ENCODE measurements at places on chromosomes 13 and 19.

- no peak for DNase-seq
Measured at GRCh38 chr13:98538876-98539275, 38.0 kb downstream of the STK24 start.

DNA sequence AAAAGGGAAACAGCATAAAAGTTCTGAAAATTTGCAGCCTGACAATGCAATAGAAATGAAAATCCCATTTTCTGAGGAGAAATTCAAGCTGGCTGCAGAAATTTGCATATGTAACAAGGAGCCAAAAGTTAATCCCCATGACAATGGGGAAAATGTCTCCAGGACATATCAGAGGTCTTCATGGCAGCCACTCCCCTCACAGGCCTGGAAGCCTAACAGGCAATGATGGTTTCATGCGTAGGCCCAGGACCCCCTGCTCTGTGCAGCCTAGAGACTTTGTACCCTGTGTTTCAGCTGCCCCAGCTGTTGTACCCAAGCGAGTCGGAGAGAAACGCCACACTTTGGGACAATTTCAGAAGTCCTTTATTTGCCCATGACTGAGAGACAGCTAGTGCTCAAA, 701.3 kb upstream of the KLHL1 start:
- DNase-seq = no peak

GRCh38 chr19:55366790-55367189, 3.5 kb downstream of the IL11 start:
- no peak for DNase-seq

- no peak for DNase-seq
Measured at GRCh38 chr13:29782798-29783197, 67.6 kb downstream of the UBL3 start.

DNA sequence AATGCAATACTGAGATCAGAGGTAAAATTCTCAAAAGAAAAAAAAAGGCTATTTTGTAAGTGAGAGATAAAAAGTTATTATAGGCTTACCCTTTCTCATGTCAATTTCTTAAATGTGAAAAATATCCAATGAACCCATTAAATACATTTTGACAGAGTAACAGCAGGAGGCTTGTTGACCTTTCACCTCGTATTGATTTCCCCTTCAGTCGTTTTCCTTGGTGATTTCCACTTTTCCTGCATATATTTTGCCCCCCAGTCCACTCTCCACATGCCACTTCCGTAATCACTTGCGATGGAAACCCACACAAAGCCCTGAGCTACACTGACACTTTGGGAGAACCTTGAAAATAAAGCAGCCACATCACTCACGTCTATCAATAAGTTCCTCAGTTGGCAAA, 248.1 kb upstream of the OBI1 start:
- DNase-seq = no peak

DNA sequence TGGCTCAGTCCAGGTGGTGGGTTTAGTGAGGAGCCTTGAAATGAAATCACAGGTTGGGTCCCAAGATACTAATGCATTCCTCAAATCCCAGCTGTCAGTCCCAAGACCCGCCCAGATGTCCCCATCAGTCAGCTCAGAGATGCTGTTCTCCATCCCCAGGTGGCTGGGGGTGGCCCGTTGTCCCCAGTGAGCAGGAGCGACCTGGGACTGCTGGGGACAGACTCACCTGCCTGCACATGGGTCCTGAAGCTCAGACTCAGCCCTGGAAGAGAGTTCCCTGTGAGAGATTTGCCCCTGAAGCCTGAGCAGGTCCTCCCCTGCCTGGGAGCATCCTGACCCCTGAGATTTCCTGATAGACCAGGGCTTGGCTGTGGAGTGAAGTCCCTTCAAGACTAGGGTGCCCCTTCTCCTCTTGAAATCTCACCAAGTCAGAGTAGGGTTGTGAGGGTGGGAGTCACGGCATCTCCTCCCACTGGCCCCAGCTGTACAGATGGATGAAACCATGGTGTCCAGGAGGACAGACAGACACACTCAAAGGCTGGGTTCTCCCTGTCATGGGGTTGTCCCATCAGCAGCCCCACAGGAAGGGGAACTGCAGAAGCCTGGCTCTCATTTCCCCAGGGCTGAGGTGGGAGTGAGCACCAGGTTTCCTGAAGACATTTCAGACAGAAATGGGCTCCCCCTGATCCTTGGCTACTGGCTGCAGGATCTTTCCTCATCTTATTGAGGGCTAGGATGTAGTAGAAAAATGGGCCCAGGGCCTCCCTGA, 14.4 kb downstream of the LILRA5 start:
- DNase-seq = no peak

DNA sequence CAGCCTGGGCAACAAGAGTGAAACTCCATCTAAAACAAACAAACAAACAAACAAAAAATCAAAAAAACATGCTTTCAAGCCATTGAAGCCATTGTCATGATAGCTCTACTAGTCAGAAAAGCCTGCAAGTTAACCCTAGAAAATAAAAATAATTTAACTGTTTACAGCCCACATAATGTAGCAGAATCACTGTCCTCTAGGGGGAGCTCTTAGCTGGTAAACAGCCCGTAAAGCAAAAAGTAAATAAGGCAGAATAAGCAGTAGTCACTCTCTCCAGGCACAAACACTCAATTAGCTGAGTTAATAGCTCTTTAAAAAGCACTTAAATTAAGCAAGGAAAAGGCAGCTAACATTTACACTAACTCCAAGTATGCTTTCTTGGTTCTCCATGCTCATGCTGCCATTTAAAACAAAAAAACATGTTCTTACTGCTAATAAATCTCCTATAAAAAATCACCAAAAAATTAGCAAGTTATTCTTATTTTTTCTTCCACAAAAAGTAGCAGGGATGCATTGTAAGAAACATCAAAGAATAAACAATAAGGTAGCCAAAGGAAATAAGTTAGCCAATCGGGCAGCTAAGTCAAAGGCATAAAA, 11.3 kb downstream of the LILRB4 start:
- DNase-seq = peak; percentile 0

DNA sequence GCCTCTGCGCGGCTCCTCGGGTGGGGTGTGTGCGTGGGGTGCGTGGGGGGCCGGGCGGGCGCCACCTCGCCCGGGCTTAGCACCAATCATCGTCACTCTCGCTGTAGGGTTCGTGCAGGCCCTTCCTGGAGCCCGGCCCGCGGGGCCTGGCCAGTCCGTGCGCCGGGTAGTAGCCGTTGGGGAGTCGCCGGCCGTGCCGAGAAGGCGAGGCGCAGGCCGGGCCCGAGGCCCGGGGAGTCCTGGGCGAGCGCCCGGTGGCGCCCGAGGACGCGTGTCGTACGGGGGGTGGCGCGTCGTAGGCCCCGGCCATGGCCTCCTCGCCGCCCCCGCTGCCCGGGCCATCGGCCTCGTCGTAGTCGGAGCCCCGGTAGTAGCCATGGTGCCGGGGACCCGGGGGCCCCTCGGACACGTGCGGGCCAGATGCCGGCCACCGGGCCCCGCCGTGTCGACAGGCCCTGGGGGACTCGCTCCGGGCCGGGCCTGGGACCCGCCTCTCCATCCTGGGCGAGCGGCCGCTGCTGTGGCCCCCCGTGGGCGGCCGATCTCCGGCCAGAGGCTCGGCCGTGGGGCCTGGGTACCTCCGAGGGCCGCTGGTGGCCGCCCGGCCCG, 57.1 kb downstream of the IER2 start:
- DNase-seq = no peak

DNA sequence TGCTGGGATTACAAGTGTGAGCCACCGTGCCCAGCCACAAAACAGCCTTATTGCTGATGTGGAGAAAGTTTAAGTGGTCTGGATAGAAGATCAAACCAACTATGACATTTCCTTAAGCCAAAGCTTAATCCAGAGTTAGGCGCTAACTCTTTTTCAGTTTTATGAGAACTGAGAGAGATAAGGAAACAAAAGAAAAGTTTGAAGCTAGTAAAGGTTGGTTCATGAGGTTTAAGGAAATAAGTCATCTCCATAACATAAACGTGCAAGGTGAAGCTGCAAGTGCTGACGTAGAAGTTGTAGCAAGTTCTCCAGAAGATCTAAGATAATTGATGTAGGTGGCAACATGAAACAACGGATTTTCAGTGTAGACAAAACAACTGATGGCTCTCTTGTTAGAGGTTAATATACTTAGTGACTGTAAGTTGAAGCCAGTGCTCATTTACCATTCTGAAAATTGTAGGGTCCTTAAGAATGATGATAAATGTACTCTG, 41.6 kb downstream of the ZMYM2 start:
- no peak for DNase-seq

- peak; percentile 43 for DNase-seq
Measured at GRCh38 chr13:79531542-79532254, 50.7 kb downstream of the NDFIP2 start.

GRCh38 chr19:18007917-18008673, at the start of gene ARRDC2:
Gene ARRDC2, plus strand, starts transcription at chr19:18008170. Its CDS starts 141 bp downstream, at chr19:18008311.
- peak; percentile 76 for DNase-seq

- no peak for DNase-seq
Measured at GRCh38 chr13:105783261-105783660, 752.2 kb downstream of the EFNB2 start.

- DNase-seq = no peak
Measured at GRCh38 chr19:47469363-47469700, 2.4 kb downstream of the SLC8A2 start.

DNA sequence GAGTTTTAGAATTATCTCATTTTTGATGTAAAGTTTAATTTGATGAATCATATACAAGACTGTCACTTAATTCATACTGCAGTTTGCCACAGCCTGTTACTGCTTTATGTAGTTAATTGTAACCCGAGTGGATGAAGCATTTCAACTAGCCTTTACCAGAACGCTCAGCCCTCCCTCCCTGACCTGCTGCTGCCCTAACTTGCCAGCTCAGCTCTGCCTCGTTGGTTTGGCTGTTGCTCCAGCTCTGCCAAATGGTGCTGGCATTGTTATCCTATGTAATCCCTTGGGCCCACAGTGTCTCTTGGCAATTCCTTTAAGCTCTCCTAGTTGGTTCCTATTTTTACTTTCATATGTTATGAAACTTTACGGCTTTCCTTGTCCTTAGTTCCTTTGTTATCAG, 113.3 kb downstream of the LMO7 start:
- no peak for DNase-seq

DNA sequence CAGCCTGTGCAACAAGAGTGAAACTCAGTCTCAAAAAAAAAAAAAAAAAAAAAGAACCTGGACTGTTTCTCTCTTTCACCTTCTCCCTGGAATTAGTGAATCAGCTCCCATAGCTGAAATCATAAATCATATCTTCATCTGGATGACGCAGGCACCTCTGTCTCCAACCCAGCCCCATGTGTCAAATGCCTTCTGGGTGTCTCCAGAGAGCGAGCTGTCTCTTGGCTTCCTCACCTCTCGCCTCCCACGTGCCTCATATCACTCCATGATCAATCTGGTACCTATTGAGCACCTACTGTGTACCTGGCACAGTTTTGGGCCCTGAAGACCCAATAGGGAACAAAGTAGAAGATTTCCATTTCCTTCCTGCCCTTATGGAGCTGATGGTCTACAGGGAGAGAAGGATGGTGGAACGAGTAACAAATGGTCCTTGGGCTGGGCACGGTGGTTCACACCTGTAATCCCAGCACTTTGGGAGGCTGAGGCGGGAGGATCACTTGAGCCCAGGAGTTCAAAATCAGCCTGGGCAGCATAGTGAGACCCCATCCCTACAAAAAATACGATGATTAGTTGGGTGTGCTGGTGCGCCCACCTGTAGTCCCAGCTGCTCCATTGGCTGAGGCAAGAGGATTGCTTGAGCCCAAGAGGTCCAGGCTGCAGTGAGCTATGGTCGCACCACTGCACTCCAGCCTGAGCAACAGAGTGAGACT, 2.5 kb downstream of the HSD11B1L start:
- DNase-seq = no peak

- DNase-seq = no peak
Measured at GRCh38 chr19:7467009-7467989, 21.5 kb downstream of the PEX11G start.

GRCh38 chr19:55958356-55958755, 10.7 kb downstream of the NLRP8 start:
- DNase-seq = peak; percentile 0

GRCh38 chr13:49253310-49253709, 5.6 kb downstream of the CDADC1 start:
- no peak for DNase-seq

DNA sequence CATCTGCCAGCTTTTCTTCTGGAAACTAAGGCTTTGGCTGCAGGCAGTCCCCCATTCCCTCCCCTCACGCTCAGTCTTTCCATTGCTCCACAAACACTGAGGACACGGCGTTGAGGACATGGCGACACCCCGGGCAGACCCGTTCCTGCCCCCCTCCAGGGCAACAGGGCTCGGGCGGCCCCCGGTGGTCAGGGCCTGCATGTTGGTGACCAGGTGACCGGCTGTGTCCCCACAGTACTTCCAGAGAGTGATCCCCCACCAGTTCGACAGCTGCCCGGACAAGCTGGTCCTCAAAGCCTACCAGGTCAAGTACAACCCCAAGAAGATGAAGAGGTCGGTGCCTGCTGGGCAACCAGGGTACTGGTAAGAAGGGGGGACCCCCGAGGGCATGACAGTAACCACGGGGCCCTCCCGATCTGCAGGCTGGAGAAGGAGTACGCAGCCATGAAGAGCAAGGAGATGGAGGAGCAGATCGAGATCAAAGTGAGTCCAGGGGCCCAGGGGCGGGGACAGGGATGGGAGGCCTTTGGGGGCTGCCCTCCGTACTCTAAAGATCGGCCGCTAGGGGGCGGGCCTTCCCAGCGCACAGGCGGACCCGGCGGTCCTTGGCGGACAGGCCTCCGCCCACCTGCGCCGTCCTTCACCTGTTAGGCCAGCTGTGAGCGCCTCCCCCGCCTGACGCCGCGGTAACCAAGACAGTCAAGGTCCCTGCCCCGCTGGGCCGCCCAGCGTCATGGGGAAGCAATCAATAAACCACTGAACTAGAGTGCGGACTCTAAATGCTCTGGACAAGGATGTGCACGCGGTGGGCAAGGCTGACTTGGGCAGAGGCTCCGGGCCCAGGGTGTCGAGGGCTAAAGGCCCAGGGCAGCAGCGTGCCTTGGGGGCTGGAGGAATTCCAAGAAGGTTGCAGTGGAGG, 21.1 kb downstream of the PRR36 start:
- peak; percentile 61 for DNase-seq

- DNase-seq = no peak
Measured at GRCh38 chr13:36753176-36753575, 65.8 kb upstream of the RFXAP start.

DNA sequence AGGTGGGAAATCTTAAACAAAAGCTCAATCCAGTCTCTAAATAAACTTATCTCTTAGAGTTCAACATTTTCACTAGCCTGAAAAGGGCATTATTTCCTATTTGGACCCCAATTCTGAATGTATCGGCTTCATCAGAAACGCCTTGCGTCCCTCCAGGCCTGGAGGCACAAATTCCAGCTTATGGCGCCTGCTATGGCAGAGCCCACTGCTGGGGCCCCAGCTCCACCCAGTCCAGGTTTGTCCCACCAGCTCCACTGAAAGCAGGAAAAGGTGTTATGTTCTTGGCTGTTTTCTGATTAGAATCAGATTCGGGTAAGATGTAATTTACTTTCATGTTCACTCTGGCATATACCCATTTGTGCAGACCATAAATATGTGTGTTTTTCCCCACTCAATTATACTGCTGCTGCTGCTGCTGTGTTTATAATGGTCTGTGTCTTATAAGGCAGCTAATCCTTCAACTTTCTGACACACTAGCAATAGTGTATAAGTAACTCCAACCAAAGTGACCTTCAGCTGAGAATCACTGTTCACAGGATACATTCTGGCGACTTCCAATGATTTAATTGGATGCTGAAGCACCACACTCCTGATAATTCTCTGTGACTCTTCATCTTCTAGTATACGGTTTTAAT, 6.4 kb downstream of the IRS2 start:
- no peak for DNase-seq
